ENCODE measurements at places on chromosomes 5 and 9.

- DNase-seq, result no peak
Measured at GRCh38 chr9:72149231-72149975, at the start of gene GDA. GDA (plus strand) TSS chr9:72149440; CDS start chr9:72149560, 120 bp downstream.

DNA sequence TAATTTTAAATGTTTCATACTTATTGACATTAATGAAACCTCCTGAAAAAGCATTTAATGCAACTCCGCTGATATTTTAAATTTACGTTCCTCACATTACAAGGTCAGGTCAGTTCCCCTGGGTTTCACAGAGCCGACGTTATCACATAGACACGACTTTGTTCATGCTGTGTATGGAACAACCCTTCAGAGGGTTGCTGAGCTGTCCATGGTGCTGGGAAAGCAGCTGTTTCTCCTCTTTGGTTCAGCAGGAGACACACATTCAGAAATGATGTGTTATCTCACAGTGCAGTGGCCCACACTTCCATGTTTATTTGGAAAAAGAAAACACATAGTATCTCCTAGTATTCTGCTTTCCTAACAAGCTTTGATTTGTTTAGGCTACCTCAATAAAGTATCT lies 53.5 kb downstream of the PPP2R2B start:
- no peak for DNase-seq

- no peak for DNase-seq
Measured at GRCh38 chr5:120567066-120567465, 103.0 kb downstream of the PRR16 start.

GRCh38 chr5:103487822-103488493 lies 74.6 kb downstream of the NUDT12 start:
- DNase-seq, result no peak

GRCh38 chr5:179298181-179298993 lies 46.9 kb downstream of the ADAMTS2 start:
- DNase-seq, result no peak

Measured in HFFc6 (cell line).